ENCODE measurements at places on chromosomes 7 and 10. TPM values are rescaled to one million over a fixed set of nuclear protein-coding genes. Genes with fewer than 3 reads are reported as not detected.

DNA sequence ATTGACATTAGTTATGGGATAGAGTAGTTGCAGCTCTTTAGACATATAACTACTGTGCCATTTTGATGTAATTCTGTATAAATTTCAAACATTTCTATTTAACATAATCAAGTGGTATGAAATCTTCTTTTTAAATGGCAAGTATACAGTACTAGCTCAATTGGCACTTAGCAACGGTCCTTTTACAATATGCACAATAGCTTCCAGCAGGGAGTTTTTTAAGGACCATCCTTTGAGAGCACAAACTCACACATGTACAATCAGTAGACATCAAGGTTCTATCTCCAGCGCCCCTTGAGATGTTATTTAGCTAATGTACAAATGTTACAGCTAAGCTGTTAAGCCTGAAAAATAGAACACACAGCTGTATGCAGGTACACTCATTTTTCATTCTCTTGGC lies 480.7 kb downstream of the TFEC start:
- no peak for DNase-seq

- peak; percentile 62 for DNase-seq
These were observed 737 bp downstream of the ZMIZ1 start for GRCh38 chr10:79069325-79070080.

Gene KLF14
- not detected for total RNA-seq

Gene ANKRD1
- total RNA-seq: 0.94 TPM

DNA sequence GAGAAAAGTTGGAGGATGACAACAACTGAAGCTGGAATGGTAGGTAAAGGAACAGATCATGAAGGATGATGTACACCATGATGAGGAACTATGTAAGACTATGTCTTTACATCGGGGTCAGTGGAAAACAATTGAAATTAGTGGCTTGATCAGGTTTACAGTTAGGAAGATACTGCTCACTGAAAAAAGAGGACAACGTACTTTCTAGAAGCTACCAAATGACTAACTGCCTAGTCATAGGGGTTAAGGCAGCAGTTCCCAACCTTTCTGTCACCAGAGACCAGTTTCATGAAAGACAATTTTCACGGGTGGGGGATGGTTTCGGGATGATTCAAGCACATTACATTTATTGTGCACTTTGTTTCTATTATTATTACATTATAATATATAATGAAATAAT lies 91.6 kb upstream of the ANKRD1 start:
- DNase-seq: no peak

- peak; percentile 51 for DNase-seq
These were observed at the start of gene HDAC9 for GRCh38 chr7:18495412-18496340. HDAC9 (plus strand) TSS chr7:18495749; CDS start chr7:18496303, 554 bp downstream.

DNA sequence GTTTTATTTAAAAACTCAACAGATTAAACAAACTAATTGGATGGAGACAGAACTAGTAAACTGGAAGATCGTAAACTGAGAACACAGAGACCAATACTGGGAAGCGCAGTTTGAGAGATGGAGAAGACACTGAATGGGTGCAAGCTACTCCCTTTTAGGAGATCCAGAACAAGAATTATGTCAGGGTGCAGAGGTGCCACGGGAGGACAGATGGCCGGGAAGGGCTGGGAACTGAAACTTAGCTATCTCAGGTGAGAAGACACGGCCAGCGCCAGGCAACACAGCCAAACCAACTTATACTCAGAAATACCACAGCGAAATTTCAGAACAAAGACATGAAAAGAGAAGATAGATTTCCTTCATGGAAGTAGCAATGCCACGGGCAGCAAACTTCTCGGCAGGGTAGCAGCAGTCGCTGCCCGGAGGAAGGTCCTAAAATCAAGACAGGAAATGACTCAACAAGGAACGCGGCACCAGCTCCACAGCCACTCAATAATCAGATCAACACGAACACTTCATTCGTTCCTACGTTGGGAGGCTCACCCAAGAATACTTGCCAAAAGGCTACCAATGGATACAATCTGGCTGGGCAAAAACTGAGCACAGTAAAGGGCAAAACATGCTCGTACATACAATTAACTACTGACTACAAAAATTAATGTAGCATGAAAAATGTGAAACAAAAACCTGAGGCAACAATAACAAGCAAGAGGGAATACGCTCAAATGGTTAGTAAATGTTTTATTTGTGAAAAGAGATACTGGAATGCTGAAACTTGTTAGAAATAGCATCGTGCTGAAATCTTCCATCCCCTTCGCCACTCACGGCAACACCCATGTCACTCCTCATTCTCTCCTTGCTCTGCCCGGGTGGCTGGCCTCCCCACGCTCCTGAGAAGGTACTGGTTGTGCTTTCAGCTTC lies 2.2 kb upstream of the LRRC27 start:
- no peak for DNase-seq

Gene ANXA8L1
- total RNA-seq: not detected

GRCh38 chr10:102669206-102670064 lies 25.2 kb downstream of the TRIM8 start:
- DNase-seq: peak; percentile 88

DNA sequence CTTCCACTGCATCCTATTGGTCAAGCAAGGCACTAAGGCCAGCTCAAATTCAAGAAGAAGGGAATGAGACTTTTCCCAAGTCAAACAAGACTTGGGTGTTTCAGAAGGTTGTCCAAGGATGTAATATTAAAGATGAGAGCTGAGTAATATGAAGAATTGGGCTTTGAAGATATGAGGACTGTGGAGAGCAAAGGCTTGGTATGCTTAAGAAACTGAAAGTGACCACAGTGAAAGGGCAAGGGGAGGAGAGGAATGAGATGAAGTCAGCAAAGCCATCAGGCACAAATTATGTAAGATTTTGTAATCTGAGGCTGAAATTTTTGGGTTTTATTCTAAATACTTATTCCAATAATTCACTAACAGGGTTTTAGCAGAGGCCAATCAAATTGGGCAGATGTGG lies 38.6 kb upstream of the NPY start:
- no peak for DNase-seq

Gene LGI1
- not detected for total RNA-seq

DNA sequence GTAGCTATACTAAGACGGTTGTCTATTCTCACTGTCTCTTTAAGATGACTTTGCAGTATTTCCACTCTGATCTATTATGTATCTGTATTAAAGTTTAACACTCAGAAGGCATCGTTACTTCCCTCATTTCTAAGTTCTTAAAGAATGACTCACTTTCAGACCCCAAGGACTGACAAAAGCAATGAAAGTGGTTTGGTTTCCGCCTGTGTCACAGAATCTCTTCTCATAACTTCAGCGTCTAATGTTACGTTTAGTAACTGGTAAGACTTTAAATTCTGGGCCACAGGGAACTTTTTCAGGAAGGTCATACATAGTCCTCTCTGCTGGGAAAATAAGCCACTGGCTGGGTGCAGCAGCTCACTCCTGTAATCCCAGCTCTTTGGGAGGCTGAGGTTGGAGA lies 892.0 kb upstream of the AUTS2 start:
- DNase-seq: no peak

GRCh38 chr10:21452203-21452602 lies 73.3 kb downstream of the SKIDA1 start:
- DNase-seq: no peak

Gene CPA1
- 1.3 TPM for total RNA-seq

Gene PILRA
- 4.5 TPM for total RNA-seq

DNA sequence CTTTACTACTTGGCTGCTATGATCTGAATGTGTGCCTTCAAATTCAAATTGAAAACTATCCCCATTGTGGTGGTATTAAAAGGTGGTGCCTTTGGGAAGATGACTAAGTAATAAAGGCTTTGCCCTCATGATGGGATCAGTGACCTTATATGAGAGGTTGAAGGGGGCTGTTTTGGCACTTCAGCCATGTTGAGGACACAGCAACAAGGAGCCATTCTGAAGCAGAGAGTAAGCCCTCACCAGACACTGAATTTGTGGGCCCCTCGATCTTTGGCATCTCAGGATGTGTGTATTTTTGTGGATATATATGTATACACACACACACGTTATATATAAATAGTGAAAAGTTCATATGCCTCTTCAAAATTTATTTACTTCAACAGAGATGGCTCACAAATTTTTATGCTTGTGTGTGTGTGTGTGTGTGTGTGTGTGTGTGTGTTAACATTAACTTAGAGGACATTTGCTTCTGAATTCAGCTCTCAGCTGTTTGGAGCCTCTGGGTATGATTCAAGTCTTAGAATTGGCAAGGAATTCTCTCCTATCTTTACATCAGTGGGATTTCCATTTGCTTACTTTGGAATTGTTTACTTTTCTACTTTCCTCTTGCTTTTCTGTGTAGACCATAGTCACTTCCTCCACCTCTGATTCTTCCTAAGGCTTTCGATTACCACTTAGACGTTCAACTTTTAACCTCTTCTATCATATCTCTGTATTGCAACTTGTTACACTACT lies 66.6 kb downstream of the MAGI2 start:
- DNase-seq: no peak

Gene CFAP70
- total RNA-seq: 9.9 TPM

DNA sequence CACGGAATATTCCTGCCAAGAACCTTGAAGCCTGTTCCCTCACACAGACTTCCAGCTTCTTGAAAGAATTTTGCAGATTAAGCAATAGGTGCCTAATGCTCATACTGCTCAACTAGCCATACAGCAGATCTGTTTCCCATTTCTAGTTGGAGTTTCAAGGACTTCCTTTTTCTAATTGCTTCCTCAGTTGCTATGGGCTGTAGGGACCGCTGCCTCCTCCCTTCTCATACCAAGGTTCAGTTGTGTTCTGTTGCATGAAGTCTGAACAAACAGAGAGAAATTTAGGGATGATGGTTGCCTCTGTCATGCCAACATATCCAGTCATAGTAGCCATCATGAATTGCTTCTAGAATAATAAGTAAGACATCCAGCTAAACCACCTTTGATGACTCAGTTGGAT lies 6.8 kb downstream of the ITGA8 start:
- no peak for DNase-seq

- DNase-seq: no peak
These were observed 263.1 kb downstream of the CREB5 start for GRCh38 chr7:28675429-28675828.

- no peak for DNase-seq
These were observed 94.9 kb upstream of the IKZF1 start for GRCh38 chr7:50209461-50210135.

Gene LBX1
- total RNA-seq: not detected

Gene CEP55
- not detected for total RNA-seq

Gene SFRP4
- total RNA-seq: 3.5 TPM

Gene ZSCAN25
- total RNA-seq: 17.5 TPM

DNA sequence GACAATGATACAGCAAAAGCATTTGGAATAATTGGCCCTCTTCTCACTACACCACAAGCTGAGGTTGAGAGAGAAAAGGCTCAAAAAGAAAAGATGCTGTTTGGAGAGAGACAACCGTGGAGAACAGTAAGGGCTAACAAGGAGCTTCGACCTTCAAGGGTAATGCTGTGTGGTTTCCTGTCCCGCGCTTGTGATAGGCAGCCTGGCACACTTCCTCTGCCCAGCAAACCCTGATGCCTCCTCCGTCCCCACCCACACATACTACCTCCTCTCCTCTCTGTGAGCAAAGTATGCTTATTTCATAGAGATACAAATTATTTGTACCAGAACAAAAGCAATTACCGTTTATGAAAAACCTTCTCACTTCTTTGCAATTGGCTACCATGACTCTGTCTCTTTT lies 755.4 kb downstream of the KCNMA1 start:
- DNase-seq: no peak

GRCh38 chr10:74510594-74510993 lies 315.8 kb upstream of the KAT6B start:
- DNase-seq: no peak

DNA sequence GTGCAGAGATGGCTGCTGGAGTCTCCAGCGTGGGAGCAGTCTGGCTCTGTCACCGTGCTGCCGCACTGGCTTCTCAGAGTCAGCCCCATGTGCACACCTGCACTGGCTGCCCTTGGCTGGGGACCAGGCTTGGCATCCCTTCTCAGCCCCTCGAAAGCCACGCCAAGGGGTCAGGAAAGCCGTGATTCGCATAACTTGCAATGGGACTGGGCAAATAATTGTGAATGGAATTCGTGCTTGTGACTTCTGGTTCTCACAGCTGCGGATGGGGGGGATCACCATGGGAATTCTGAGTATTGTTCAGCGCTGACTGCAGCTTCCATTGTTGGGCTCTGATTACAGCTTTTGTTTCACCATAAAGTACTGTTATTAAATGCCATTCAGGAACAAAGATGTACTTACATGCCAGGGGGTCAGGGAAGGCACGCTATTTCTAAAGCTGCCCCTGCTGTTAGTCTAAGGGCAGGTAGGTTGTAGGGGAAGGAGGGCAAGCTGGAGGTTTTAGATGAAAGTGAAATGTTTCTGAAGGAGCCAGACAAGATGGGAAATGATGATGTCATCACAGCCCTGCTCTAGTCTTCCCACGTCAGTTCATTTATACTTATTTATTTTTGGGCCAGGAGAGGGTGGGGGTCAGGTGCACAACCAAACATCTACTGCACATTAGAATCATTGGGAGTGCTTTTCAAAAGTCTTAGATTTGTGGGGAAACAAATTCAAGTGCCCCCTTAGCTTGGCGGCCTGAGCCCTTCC lies 5.8 kb upstream of the PLEKHA1 start:
- no peak for DNase-seq

Gene HERC4
- 54.5 TPM for total RNA-seq

GRCh38 chr10:43905512-43906236 lies 257.0 kb upstream of the ZNF32 start:
- DNase-seq: no peak

Gene UPK3B
- 10.8 TPM for total RNA-seq

- no peak for DNase-seq
These were observed 7.7 kb downstream of the GUSB start for GRCh38 chr7:65974191-65974801.

Gene LEP
- 0.40 TPM for total RNA-seq

GRCh38 chr7:130359276-130359857 lies 14.8 kb downstream of the CPA5 start:
- DNase-seq: no peak

DNA sequence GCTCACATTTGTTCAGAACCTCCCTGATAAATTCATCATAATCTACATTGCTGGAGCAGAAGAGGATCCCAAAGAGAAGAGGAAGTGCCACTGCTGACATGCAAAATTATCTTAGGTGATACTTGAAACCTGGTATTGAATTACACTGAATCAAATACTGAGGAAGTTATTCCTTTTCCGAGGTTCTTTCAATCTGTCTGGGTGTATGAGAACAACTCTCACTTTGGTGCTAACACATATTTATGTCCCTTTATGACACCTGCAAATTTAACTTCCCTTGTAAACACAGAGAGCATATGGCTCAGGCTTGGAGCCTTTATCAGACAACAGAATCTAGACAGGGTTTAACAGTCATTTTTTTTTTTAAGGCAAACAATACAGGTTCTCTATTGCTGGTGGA lies 131.4 kb downstream of the SRPK2 start:
- no peak for DNase-seq

- no peak for DNase-seq
These were observed 265.3 kb upstream of the SMIM30 start for GRCh38 chr7:113383638-113384037.
